ENCODE measurements at places on chromosomes 1 and 21.

GRCh38 chr1:3531928-3532327 is 77.5 kb downstream of the ARHGEF16 start:
- no peak for DNase-seq

DNA sequence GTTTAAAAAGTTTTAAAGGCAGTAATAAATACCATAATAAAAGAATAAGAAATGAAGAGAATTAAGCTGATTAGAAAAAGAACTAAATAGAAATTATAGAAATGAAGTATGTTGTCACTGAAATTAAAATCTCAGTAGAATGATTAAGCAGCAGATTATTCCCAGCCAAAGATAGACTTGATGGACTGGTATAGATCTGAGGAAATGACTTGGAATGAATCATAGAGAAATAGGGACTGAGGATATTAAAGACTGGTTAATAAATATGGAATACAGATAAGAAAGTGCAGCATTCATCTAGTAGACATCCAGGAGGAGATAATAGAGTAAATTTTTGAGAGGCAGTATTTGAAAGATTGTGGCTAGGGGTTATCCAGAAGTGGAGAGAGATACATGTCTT is 28.7 kb downstream of the MARK1 start:
- DNase-seq, result no peak

GRCh38 chr1:43653339-43653738 is 3.4 kb downstream of the KDM4A start:
- DNase-seq, result no peak

GRCh38 chr1:65404941-65405340 is 15.5 kb upstream of the LEPR start:
- DNase-seq, result no peak

DNA sequence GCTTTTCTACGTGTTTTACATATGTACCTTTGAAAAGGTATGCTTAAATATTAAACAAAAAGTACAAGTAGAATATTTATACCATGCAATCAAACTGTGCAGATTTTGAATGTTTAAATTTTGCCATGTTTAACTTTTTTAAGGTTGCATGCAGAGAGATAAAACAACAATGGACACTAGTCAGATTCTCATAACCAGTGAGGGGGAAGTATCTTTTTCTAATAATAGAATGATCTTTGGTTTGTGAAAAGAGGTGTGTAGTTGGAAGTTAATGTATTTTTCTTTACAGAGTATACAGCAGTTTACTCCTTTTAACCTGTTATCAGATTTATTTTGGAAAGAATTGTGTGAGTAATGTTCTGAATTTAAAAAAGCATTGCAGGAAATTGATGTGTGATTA is 27.1 kb downstream of the POU2F1 start:
- no peak for DNase-seq

GRCh38 chr1:222464841-222465210 is 83.1 kb downstream of the HHIPL2 start:
- DNase-seq, result peak; percentile 28

- peak; percentile 46 for DNase-seq
Observed at GRCh38 chr1:19606817-19607642, 37.1 kb upstream of the NBL1 start.

GRCh38 chr1:40059338-40059959 is 18.9 kb downstream of the CAP1 start:
- peak; percentile 3 for DNase-seq

DNA sequence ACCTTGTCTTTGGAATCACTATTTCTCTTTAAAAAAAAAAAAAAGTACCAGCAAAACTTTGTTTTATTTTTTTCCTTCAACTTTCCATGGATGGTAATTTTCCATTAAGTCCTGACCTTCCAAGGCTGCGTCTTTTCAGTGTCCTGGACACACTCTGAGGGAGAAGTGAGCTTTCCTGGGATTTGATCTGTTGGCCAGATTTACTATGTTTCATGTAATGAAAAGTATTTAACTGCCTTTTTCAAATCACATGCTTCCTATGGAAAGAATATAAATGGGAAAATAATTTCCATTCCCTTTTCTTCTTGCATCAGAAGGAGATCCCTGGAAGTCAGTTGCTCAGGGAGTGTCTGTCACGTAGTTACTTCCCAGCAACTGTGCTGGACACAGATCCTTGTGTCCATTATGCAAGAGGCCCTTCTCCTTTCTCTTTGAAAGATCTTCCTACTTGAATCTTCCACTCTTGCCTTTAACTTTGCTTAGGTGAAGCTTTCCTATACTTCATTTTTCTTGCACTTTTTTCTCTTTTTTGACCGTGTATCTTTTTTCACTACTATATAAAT is 59.3 kb downstream of the CENPF start:
- DNase-seq, result no peak

- peak; percentile 84 for DNase-seq
Observed at GRCh38 chr1:26787706-26788514, at the start of gene PIGV. TSS of gene PIGV (plus strand) at chr1:26787950. CDS start at chr1:26790816, 2,866 bp downstream.

GRCh38 chr1:226832613-226833012 is 37.8 kb upstream of the PSEN2 start:
- DNase-seq, result no peak

- peak; percentile 7 for DNase-seq
Observed at GRCh38 chr1:100265562-100265930, 470 bp upstream of the RTCA start.

GRCh38 chr1:161440312-161440894 is 64.9 kb upstream of the FCGR2A start:
- DNase-seq, result peak; percentile 68

- DNase-seq, result no peak
Observed at GRCh38 chr1:99675994-99676393, 30.1 kb downstream of the PALMD start.

DNA sequence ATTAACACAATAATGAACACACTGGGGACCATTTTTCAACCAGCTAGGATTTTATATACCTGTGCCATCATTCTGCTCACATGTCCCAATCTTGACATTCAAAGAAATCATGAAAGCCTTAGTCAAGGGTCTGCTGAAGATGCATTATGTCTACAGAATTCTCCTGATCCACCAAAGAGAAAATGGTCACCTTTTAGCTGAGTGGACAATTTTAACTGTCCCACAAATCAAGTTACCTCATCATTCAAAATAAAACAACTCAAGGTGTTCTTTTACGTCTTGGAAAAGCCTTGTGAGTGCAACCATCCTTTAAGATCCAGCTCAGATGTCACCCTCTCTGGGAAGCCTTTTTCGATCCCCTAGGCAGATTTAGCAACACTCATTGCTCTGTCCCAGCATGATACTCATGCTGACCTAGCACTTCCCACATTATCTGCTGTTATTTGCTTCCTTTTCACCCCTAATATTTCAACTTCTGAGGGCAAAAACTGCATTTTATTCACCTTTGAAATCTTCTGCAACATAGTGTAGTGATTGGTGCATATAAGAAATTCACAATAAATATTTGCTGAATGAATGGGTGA is 80.1 kb downstream of the LMO4 start:
- no peak for DNase-seq

DNA sequence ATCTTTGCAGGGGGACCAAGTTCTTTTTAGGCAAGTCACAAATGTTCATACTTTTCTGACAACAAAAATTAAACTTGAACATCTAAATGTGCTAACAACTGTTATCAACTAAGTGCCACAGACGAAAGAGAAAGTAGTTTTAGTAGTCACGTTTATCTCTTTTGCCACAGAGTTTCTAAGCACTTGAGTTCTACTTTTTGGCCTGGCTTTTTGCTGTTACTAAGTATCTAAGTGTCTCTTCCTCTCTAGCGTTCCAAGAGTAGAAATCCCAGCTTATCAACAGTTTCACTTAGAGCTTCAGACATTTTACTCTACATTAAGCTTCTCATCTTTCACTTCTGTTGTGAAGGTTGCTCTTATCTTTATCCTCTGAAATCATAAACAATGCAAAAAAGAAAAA is 34.2 kb downstream of the GATAD2B start:
- DNase-seq, result no peak

DNA sequence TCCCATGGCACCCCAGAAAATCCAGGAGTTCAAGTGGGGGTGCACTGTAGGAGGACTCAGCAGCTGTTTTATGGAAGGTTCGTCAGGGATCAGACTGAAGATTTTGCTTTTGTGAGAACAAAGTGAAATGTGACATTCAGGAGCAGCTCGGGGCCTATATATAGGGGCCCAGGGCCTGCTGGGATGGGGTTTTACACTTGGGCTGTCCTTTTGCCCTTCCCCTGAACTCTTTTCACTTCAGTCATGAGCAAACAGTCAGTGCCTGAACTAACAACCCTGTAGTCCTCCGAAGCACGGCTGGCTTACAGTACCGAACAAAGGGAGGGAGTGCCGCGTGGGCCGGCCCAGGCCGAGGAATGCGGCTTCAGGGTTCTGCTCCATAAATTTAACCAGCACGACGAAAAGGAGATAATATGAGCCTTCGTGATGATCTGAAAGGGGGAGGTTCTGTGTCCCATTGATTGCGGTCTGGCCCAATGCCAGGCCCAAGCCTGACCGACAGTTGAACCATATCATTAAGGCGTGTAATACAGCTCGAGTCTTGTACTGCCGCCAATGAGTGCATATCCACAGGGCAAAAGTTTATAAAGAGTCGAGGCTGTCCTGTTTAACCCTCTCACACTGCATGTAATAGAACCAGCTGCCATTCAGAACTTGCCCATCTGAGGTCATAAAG is 139.9 kb downstream of the DHRS3 start:
- DNase-seq, result no peak
